Activated T-helper 2 cell treated with anti-CD3 and anti-CD28 coated beads, Interferon-gamma antibody, Interleukin-2, Interleukin-4, amounts not matched to agents 10 μg/mL and 5 μg/mL and 100 μg/mL, durations not matched to agents 14 hours and 24 hours and 36 hours (primary cell): ENCODE measurements at places on chromosomes 2 and 18. TPM values are rescaled to one million over a fixed set of nuclear protein-coding genes. Genes with fewer than 3 reads are reported as not detected.

AQP4 gene
- total RNA-seq = not detected in 2 replicates

ZAP70 gene
- 231 and 234 TPM in 2 replicates for total RNA-seq

DUSP2 gene
- total RNA-seq = 238 and 260 TPM in 2 replicates

AQP12B gene
- total RNA-seq = not detected in 2 replicates

CXCR1 gene
- total RNA-seq = not detected in 2 replicates

SERPINB11 gene
- total RNA-seq = not detected in 2 replicates

MSGN1 gene
- not detected in 2 replicates for total RNA-seq

LYG1 gene
- total RNA-seq = 2.0 and 2.2 TPM in 2 replicates

PLCD4 gene
- 0.18 and 0.23 TPM in 2 replicates for total RNA-seq

APCDD1 gene
- not detected in 2 replicates for total RNA-seq

KIAA1328 gene
- total RNA-seq = 7.4 and 7.9 TPM in 2 replicates

UPP2 gene
- not detected in 2 replicates for total RNA-seq

SLC5A7 gene
- total RNA-seq = not detected in 2 replicates

CCDC85A gene
- not detected in 2 replicates for total RNA-seq

CASP10 gene
- total RNA-seq = 14.3 and 17.3 TPM in 2 replicates

MC2R gene
- total RNA-seq = not detected in 2 replicates

TNS1 gene
- total RNA-seq = 0.46 and 0.91 TPM in 2 replicates

DPP10 gene
- not detected in 2 replicates for total RNA-seq

ASPRV1 gene
- 1.0 and 1.1 TPM in 2 replicates for total RNA-seq

NTSR2 gene
- not detected in 2 replicates for total RNA-seq

REG1B gene
- not detected in 2 replicates for total RNA-seq

IL36RN gene
- not detected in 2 replicates for total RNA-seq

DCDC2C gene
- not detected in 2 replicates for total RNA-seq

ACYP2 gene
- 4.3 and 6.5 TPM in 2 replicates for total RNA-seq
